CD4-positive, alpha-beta T cell treated with Interferon gamma for 1 hour (primary cell): ENCODE measurements at places on chromosomes 2 and 18.
A peak's percentile ranks its signal among the peaks of the same experiment; 100 is the strongest.

DNA sequence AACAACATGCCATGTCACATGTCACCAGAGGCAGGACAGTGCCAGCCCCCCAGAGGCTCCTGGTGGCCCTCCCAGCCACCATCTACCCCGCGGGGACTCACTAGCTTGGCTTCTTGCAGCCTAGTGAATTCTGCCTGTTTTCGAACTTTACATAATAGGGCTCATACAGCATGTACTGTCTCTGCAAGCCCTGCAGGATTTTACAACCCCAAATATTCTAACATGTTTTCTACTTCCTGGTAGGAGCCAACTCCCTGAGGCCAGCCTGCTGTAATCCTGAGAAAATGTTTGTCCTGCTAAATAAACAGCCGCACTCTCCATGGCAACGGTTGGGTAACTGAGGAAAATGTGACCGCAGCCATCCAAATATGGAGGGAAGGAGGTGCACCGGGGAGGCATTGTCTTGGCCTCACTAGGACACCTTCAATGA, 2.7 kb downstream of the PER2 start:
- no peak for DNase-seq

DNA sequence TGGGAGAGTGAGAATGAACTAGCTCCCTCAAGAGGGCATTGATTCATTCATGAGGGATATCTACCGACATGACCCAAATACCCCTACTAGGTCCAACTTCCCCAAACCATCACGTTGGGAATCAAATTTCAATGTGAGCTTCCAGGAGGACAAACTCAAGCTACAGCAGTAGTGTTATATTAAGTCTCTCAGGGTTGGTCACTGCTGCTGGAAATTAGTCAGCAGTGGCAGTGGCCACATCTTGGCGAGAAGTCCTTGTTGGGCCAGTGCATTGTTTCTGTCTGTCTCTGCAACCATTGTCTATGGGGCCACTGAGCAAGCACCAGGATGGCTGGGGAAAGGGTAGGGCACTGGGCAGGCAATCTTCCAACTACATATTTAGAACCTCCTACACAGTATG, 47.5 kb downstream of the THUMPD2 start:
- no peak for DNase-seq

DNA sequence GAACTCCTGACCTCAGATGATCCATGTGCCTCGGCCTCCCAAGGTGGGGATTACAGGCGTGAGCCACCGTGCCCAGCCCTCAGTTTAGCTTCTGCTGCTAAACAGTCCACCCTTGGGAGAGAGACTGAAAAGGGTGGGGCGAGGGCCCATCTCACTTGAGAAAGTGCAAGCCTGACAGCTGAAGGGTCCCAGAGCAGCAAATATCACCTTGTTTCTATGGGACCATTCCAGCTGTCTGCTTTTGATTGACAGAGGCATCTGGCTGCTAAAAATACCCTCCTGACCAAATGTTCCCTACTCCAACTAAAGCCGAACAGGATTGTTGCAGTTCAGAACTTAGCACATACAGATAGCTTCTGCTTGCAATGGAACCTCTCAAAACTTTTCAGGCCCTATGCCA, 436 bp upstream of the SMYD1 start:
- DNase-seq = no peak

DNA sequence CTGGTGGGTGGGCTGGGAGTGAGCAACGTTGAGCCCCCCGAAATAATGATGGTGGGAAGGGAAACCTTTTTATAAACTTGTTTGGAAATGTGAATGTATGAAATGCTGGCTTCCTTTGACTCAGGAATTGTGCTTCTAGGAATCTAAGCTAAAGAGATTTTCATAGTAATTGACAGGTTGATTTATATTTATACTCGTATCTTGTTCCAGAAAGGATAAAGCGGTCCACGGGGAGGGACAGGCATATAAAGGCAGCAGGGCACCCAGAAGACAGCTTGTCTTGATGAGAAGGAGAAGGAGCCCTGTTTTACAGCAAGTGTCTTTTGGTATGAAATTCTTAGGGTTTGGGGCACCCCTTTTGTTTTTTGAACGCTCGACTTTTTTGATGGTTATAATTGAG, 157.8 kb downstream of the AGAP1 start:
- no peak for DNase-seq

GRCh38 chr2:241039416-241039815, 41.0 kb downstream of the SNED1 start:
- DNase-seq = no peak

- no peak for DNase-seq
Measured at GRCh38 chr18:3391704-3392466, 58.1 kb upstream of the TGIF1 start.

GRCh38 chr2:20675701-20676352, 8.9 kb downstream of the GDF7 start:
- DNase-seq = peak; percentile 33

DNA sequence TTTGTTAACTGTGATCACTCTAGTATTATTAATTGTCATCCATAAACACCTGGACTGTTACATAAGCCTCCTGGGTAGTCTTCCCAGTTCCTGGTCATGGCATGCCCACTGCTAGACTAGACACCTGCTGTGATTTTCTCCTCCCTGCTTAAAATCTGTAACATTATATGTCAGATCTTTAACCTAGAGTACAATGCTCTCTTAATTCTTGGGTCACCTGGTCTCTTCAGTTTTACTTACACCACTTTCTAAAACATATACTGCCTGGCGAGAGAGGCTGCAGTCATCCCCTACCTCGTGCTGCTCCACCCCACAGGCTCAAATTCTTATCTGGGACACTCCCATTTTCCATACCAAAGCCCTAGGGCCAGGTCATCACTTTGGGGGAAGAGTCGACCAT, 161.3 kb downstream of the CDH2 start:
- no peak for DNase-seq

DNA sequence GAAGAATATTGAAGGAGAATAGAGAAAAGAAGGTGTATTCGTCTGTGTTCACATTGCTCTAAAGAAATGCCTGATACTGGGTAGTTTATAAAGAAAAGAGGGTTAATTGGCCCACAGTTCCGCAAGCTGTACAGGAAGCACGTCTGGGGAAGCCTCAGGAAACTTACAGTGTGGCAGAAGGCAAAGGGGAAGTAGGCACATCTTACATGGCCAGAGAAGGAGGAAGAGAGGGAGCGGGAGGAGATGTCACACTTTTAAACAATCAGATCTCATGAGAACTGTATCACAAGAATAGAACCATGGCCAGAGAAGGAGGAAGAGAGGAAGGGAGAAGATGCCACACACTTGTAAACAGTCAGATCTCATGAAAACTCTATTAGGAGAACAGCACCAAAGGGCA, 159.6 kb upstream of the TPO start:
- no peak for DNase-seq

GRCh38 chr2:189082376-189082975, 97.1 kb downstream of the COL5A2 start:
- no peak for DNase-seq

DNA sequence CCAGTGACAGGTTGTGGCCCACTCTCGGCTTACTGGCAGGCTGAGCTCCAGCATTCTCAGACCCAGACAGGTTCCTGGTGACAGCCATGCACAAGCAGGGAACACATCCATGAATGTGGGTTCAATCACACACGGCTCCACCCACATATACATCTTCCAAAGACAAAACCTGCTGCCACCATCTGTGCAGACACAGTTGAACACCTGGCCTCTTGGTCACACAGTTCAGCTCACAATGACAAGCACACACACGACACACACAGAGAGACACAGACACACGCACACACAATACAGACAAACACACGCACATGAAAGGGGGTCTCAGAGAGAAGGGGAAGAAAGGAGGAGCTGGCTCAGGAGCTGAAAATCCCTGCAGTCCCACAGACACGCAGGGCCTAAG, 32.1 kb upstream of the PTMA start:
- DNase-seq = no peak

GRCh38 chr18:58456625-58457024, 172.3 kb downstream of the ALPK2 start:
- no peak for DNase-seq

DNA sequence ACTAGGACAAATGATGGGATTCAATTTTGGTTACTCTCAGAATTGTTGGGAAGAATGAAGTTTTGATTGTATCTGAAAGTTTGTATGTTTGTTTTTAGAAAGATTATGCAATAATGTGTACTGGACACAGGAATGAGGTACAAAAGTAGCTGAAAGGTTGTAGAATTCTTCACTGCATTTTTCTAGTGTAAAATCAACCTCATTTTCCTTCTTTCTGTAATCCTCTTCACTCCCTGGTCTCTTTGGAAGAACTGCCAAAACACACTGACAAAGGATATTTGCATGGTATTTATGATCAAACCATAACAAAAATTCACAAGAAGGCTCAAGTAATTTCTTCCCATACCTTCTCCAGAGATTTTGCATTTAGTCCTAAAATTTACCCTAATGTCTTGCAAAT, 110.7 kb downstream of the ZEB2 start:
- DNase-seq = no peak

GRCh38 chr2:112869258-112869842, 32.8 kb upstream of the IL1B start:
- DNase-seq = peak; percentile 49

- no peak for DNase-seq
Measured at GRCh38 chr2:177669625-177670330, 277.2 kb downstream of the AGPS start.

DNA sequence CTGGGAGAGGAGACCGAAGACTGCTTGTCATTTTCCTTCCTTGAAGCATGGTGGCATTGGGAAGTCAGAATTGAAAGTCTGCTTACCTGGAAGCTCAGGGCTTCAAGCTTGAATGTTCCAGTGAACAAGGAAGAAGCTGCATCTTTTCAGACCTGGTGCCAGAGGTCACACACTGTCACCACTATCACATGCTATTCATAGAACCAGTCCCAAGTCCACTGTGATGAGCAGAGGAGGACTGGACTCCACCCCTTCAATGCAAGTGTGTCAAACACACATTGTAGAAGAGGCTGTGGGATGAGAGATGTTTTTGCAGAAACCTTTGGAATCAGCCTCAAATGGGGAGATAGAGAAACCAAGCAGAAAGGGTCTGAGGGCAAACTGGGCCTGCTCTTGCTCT, 81.4 kb downstream of the LYPD1 start:
- no peak for DNase-seq

DNA sequence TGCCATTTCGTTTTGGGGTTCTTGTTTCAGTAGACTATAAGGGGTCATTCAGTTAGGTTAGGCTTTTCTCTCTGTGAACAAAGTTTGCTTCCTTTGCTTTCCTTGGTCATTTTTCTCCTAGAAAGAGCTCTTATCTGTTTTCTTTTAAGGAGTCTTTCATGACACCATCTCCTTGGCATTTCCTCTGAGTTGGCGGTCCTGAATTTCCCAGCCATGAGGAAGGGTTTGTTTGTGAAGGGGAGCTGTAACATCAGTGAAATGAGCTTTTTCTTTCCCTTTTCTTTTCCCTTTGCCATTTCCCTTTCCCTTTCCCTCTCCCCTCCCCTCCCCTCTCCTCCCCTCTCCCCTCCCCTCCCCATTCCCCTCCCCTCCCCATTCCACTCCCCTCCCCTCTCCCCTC, 61.7 kb downstream of the MAP4K4 start:
- no peak for DNase-seq

DNA sequence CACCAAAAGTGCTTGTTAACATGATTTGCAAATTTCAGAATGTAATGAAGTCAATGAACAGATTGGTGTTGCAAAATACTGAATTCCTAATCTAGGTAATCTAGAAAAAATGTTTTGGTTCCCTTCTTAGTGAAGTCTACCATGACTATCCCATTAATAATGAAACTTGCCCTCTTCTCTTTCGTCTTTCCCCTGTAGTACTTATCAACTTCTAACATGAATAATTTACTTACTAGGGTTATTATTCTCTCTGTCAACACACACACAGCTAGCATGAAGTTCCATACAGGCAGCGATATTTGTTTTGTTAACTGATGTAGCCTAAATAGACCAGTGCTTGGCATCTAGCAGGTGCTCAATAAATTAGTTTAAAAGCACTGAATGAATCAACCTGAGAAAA, 160.2 kb downstream of the NCK2 start:
- no peak for DNase-seq

DNA sequence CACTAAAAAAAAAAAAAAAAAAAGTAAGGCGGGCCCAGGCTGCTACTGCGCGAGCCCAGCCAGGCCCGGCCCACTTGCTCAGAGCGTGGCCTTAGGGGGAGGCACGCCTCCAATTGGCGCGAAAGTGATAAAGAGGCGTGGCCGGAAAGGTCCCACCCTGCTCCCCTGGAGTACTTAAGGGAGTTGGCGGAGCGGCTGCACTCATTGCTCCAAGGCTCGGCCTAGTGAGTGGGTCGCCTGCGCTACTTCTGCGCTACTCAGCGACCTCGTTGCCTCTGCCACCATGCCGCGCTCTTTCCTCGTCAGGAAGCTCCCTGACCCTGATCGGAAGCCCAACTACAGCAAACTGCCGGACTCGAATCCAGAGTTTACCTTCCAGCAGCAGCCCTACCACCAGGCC, 36.9 kb downstream of the UNC80 start:
- no peak for DNase-seq

DNA sequence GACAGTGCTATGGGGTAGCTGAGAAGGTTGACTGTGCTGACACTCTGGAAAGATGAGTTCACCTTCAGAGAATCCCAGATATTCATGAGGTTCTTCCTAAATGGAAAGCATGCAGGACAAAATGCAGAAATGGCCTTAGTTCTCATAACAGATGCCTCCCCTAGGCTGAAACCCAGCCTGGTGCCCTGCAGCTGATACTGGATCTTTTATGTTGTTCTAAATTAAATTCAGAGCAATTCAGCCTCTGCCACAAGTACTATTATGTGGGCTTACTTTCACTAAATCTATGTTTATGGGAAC, 172.0 kb upstream of the SERPINE2 start:
- DNase-seq = no peak

- DNase-seq = no peak
Measured at GRCh38 chr2:89848763-89849368, 1157.4 kb downstream of the RPIA start.

DNA sequence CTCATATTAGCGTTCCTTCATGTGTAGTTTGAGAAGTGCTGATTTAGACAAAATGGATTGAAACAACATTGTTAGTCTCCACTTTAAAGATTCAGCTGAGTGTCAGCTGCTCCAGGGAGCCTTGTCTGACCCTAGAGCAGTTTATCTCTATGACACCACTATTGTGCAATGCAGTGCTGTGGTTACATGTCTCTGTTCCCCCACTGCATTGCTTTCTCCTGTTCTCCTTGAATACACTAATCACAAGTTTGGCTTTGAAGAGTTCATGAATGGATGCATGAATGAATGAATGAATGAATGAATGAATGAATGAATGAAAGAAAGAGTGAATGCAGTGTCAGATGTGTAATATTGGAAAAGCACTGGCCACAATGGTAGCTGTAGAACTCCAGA, 38.3 kb downstream of the GCG start:
- DNase-seq = no peak

DNA sequence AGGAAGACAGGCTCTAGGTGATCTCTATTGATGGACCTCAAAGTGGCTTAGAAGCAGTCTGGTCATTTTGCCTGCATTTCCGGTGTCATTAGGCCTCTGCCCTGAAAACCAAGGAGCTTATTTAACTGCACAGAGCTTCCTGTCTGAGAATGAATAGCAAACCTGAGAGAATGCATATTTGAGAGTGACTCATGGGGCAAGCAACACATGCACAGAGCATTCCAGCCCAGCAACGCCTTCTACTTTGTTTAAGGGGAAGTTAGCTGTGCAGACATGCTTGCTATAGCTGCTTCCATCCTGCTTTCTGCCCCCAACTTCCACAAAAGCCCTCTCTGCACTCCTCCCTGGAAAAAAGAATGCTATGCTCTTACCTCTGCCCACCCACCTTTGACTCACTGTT, 232.8 kb downstream of the GRB14 start:
- no peak for DNase-seq
